ENCODE measurements at places on chromosomes 2 and 18. TPM values are rescaled to one million over a fixed set of nuclear protein-coding genes. Genes with fewer than 3 reads are reported as not detected.

DSG1 gene
- total RNA-seq = not detected

KLHL14 gene
- not detected for total RNA-seq

OR6B3 gene
- not detected for total RNA-seq

SLC5A7 gene
- total RNA-seq = not detected

FBLN7 gene
- total RNA-seq = 21.8 TPM

SERPINB11 gene
- not detected for total RNA-seq

SIX2 gene
- total RNA-seq = not detected

SKOR2 gene
- not detected for total RNA-seq

DPYSL5 gene
- not detected for total RNA-seq

GALNT13 gene
- not detected for total RNA-seq

IL18RAP gene
- 8.3 TPM for total RNA-seq

UGT1A3 gene
- not detected for total RNA-seq

SIX3 gene
- not detected for total RNA-seq

THAP4 gene
- total RNA-seq = 59.0 TPM

TGIF1 gene
- total RNA-seq = 19.8 TPM

HOXD10 gene
- total RNA-seq = not detected

SPATA3 gene
- total RNA-seq = not detected

GPR55 gene
- 1.2 TPM for total RNA-seq

RBFA gene
- 52.3 TPM for total RNA-seq

NOTO gene
- total RNA-seq = not detected

CHRND gene
- total RNA-seq = not detected

EFR3B gene
- 0.56 TPM for total RNA-seq

RNU2-63P gene
- 40.2 TPM for total RNA-seq

LIMS4 gene
- total RNA-seq = 1.2 TPM

MYCN gene
- total RNA-seq = 0.40 TPM

TUBA3E gene
- not detected for total RNA-seq

NT5C1B gene
- not detected for total RNA-seq

AKAIN1 gene
- total RNA-seq = not detected

WDFY1 gene
- total RNA-seq = 32.8 TPM

IGFBP2 gene
- 1.4 TPM for total RNA-seq

KLHL41 gene
- total RNA-seq = not detected

RTP5 gene
- total RNA-seq = 0.13 TPM

MRPL53 gene
- total RNA-seq = 106 TPM

C2orf74 gene
- total RNA-seq = 3.7 TPM

SP5 gene
- total RNA-seq = not detected

OSR1 gene
- total RNA-seq = not detected

ING5 gene
- 49.2 TPM for total RNA-seq

MAP2 gene
- not detected for total RNA-seq

SERPINB10 gene
- total RNA-seq = not detected

CCDC150 gene
- total RNA-seq = 4.8 TPM

EMX1 gene
- total RNA-seq = not detected

C2orf78 gene
- total RNA-seq = not detected

COL3A1 gene
- total RNA-seq = 0.76 TPM

ASB18 gene
- not detected for total RNA-seq

VIT gene
- total RNA-seq = not detected

DYSF gene
- 0.16 TPM for total RNA-seq

DYNAP gene
- not detected for total RNA-seq

LHCGR gene
- not detected for total RNA-seq

REG3G gene
- 0.43 TPM for total RNA-seq

QPCT gene
- 6.9 TPM for total RNA-seq
